RPMI7951 (cell line): ENCODE measurements at places on chromosomes 12 and 14. TPM values are rescaled to one million over a fixed set of nuclear protein-coding genes. Genes with fewer than 3 reads are reported as not detected.

DNA sequence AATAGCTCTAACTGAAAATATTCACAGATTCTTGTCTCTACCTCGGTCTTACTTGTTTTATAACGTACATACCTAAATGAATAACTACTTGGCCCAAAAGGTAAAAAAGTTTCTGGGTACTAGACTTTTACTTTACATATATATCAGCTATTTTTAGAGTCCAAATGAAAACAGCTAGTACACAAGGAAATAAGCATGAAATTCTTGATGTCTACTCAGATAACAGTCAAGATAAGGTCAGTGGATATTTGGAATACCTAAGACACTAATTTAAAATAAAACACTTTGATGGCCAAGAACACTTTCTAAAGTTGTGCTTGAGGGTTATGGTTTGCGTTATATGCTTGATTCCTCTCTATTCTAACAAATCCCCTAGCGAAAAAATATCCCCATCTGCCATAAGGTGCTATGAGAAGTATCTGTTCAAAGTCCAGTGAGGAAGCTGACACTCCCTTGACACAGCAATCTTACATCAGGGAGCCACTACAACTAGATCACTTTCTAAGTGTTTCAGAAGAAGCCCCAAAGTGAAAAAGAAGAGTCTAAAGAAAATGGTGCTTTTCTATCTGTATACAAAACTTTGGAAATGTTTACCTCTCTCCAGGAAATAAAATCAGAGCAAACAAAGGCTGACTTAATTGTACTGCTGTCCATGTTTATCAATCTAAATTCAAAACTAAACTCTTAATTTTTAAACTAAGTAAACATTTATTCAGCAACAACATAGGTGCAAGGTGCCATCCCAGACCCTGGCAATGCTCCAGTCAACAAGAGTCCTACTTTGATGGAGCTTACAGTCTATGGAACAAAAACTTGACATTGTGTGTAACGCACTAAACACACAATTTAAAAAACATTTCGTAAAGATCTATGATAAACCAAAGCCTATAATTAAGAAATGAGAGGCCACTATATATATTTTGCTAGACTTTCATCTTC, 11.7 kb downstream of the PTPN21 start:
- DNase-seq = no peak

- peak; percentile 60 for DNase-seq
Observed at GRCh38 chr12:78384541-78384940, 480.0 kb upstream of the SYT1 start.

ACYP1 gene
- total RNA-seq = 43.6 and 46.7 TPM in 2 replicates

- peak; percentile 30 for DNase-seq
Observed at GRCh38 chr14:54642801-54643695, 76.1 kb downstream of the SAMD4A start.

C12orf60 gene
- total RNA-seq = 1.8 and 3.3 TPM in 2 replicates

DNA sequence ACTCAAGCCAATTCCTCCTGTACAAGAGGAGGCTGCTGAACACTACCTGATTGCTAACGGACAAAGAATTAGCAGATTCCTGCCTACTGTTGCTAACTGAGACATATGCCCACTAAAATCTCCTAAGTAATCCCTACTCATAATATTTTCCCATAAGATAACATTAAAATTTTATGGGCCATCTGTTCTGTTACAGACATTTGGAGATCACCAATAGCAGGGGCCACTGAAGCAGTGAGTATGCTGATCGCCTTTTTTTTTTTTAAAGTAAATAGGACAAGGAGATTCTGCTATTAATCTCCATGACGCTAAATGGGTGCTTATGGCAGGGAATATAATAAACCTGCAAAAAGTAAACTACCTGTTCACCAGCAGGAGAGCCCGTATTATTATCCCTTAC, 292.9 kb downstream of the MED13L start:
- no peak for DNase-seq

DNA sequence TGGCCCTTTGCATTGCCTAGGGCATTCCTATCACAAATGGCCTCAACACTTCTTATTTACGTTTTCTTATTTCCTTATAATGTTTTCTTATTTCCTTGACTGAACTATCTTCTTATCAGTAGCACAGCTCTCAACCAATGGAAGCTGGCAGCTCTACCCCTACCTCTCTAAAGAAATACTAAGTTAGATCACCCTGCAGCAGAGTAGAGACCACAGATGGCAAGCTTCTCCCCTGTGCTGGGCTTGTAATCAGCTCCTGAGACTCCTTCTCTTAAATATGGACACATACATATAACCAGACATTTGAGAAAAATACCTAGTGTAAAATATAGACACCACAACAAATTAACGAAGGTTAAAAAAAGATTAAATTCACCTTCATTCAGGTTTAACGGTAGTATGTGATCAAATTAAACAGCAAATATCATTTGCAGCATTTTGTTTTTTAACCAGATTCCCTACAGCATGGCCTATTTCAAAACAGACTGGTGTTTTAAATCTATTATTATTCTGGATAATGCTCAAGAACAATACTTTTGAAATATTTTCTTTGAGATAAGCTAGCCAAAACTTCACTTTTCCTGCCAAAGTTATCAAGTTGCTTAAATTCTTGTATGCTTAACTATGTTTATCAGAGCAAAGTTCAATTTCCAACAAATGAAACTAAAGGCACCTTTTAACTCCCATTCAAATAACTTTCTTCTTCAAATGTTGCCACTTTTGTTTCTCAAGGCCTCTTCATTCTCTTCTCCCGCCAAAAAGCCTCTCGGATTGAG, 54.3 kb downstream of the SLC41A2 start:
- no peak for DNase-seq

OVCH1 gene
- total RNA-seq = not detected in 2 replicates

- peak; percentile 68 for DNase-seq
Observed at GRCh38 chr14:70871863-70872677, 35.2 kb upstream of the PCNX1 start.
